Naive thymus-derived CD4-positive, alpha-beta T cell (primary cell): ENCODE measurements at places on chromosomes 12 and 14.

DNA sequence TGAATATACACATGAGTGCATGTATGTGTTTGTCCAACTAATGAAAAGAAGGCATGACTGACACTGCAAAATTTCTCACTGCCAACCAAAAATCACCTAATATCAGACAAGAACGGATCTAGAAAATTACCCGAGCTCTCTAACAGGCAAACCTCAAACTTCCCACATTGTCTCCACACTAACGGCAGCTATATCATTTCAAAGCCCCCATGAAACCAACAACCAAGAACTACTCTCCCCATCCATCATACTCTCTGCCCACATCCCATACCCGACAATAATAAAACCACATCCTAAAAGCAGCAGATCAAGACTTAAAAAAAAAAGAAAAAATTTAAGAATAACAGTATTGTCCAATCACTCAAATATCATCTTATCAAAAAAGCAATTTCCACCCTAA lies 227.1 kb downstream of the CEP128 start:
- no peak for DNase-seq

DNA sequence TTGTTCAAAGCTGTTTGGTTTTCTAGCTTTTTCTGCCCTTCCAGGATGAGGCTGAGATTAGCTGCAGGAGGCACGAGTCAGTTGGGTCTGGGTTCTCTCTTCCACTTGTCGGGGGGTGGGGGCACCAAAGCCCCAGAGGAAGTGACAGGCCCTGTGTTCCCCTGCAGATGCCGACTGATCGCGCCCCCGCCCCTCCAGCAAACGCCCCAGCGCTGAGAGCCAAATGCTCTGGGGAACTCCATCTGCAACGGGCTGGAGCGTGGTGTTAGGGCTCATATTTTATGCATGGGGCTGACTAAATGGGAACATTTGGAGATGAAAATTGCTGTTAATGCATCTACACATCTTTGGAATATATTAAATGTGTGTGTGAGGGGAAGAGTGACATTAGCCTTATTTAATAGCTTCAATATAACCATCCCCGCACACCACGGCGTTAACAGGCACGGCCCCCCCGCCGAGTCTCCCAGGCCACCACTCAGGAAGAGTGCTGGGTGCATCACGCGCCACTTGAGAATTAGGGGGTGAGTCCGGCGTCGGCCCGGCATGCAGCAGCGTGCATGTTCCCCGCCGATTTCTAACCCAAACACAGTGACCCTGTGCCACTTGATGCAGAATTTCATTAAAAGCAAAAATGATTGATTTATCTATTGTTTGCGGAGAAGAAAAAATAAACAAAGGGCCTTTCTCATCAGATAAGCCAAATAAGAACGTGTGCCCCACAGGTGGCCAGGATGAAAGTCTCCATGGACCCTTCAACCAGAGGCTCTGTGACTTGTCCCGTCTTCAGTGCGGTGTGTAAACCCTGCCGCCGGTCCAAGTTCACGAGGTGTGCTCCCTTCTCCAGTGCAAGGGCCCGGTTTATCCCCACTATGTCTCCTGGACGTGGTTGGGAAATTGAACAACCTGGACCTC lies 165.0 kb upstream of the RTL1 start:
- DNase-seq: no peak

DNA sequence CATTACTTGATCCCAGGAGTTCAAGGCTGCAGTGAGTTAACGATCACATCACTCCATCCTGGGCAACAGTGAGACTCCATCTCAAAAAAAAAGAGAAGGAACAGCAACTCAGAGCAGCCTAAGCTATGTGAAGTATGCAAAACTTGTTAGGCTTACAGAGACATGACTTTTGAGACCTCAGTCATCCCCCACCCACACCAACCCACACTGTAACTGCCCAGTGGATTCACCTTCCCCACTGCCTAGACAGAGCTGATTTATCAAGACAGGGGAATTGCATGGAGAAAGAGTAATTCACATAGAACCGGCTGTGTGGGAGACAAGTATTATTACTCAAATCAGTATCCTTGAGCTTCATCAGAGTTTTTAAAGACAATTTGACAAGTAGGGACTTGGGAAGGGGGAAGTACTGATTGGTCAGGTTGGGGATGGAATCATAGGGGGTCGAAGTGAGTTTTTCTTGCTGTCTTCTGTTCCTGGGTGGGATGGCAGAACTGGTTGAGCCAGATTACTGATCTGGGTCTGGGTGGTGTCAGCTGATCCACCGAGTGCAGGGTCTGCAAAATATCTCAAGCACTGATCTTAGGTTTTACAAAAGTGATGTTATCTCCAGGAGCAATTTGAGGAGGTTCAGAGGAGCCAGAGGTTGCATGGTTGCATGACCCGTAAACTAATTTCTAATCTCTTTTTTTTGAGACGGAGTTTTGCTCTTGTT lies 6.2 kb upstream of the WDR89 start:
- no peak for DNase-seq

- DNase-seq: no peak
Observed at GRCh38 chr14:61997161-61997560, 234.9 kb downstream of the SNAPC1 start.

DNA sequence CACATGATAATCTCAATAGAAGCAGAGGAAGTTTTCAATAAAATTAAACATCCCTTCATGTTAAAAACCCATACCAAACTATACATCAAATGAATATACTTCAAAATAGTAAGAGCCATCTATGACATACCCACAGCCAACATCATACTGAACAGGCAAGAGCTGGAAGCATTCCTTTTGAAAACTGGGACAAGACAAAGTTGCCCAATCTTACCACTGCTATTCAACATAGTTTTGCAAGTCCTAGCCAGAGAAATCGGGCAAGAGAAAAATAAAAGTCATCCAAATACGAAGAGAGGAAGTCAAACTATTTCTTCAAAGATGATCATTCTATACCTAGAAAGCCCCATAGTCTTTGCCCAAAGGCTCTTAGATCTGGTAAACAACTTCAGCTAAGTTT lies 454.7 kb upstream of the PRICKLE1 start:
- DNase-seq: no peak

GRCh38 chr12:113136128-113136989 lies 798 bp upstream of the RASAL1 start:
- peak; percentile 56 for DNase-seq

DNA sequence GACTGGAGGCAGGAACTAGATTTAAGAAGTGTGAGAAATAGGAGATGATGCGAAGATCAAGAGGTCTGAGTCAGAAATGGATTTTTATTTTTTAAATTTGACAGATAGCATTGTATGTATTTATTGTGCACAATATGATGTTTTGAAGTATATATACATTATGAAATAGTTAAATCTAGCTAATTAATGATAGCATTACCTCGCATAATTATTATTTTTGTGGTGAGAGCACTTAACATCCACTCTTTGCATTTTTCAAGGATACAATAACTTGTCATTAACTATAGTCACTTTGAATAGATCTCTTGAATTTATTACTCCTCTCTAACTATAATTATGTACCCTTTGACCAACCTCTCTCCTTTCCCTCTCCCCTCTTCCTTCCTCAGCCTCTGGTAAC lies 3.7 kb downstream of the SMOC1 start:
- no peak for DNase-seq

- DNase-seq: no peak
Observed at GRCh38 chr14:70171726-70172125, 17.0 kb downstream of the SLC8A3 start.

- DNase-seq: peak; percentile 27
Observed at GRCh38 chr12:12715459-12716150, 1.6 kb upstream of the CDKN1B start.

GRCh38 chr12:89247541-89247942 lies 104.8 kb downstream of the DUSP6 start:
- DNase-seq: no peak

DNA sequence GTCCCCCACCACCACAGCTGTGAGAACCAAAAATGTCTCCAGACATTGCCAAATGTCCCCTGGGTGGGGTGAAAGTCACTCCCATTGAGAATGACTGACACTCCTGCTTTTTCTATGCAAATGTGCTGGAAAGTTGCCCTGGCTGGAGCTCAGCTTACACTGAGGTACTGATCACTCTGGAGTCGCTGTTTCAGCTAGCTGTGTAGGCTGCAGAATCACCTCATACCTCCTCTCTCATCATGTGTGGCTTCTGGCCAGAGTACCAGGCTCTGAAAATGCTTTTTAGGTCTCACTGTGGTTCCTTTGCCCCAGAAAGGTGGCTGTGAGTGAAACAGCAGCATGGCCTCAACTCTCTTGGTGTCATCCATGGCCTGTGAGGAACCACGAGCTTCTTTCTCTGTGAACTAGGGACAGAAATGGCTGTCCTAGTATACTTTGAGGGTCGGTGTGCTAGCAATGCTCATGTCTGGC lies 414.4 kb downstream of the DPF3 start:
- no peak for DNase-seq

- no peak for DNase-seq
Observed at GRCh38 chr12:112252184-112252583, 126.8 kb downstream of the TRAFD1 start.
